ENCODE measurements at places on chromosomes 1 and 21.
A peak's percentile ranks its signal among the peaks of the same experiment; 100 is the strongest.

- no peak for DNase-seq
Measured at GRCh38 chr21:41622831-41623548, 115.0 kb upstream of the TMPRSS2 start.

GRCh38 chr1:234091876-234092275, 187.4 kb downstream of the SLC35F3 start:
- DNase-seq = no peak

GRCh38 chr1:206940588-206940936, 5.7 kb downstream of the PIGR start:
- DNase-seq = no peak

- no peak for DNase-seq
Measured at GRCh38 chr1:82268826-82269225, 468.1 kb downstream of the ADGRL2 start.

DNA sequence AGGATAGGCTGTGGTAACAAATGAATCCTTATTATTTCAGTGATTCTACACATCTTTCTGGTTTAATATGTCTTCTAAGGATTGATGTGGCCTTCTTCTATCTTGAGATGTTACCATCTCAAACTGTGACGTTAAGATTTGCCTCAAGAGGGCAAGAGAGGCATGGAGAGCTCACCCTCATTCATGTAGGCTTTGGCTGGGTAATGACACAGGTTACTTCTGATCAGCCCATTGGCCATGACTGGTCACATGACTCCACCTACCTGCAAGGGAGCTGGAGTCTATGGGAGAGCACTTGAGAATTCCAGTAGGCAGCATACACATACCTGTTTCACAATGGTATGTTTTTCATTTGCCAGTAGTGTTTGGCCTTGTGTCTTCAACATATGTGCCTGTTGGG, 30.0 kb downstream of the CACHD1 start:
- DNase-seq = no peak

- DNase-seq = no peak
Measured at GRCh38 chr1:3430820-3431219, 23.6 kb upstream of the ARHGEF16 start.

- DNase-seq = no peak
Measured at GRCh38 chr1:53276153-53276901, 38.0 kb upstream of the MAGOH start.

DNA sequence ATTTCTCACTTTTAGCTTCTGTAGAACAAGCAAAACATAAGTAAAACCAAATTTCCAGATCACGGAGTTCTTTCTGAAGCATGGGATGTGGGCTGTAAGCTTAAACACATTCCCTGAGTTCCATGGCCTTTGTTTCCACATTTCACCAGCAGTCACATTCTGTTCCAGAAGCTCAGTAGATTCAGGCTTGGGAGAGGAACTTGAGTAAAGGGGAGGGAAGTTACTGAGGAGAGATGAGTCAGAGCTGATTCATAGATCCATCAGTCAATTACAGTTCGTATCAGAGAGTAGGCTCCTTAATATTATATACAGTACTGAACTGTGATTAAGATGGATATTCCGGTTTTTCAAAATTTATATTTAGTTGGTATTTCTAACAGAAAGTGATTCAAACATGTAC, 614.3 kb downstream of the NCAM2 start:
- DNase-seq = peak; percentile 36

DNA sequence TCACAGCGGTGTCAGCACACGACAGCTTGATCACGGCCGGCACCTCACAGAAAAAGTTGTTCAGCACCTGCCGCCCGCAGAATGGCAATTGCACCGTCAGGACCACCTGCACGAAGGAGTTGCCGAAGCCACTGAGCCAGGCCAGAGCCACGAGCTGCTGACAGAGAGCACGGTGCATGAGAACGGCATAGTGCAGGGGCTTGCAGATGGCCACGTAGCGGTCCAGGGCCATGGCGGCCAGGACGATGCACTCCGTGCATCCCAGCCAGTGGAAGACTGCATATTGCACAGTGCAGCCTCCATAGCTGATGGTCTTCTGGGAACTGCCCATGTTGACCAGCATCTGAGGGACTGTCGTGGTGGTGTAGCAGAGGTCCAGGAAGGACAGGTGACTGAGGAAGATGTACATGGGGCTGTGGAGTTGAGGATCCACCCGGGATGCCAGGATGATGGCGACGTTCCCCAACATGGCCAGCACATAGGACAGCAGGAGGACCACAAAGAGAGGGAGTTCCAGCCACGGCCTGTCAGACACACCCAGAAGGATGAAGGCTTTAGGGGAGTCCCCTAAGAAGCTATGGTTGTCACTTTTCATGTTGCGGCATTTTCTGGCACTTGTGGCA, 6.4 kb downstream of the OR2B11 start:
- no peak for DNase-seq

- no peak for DNase-seq
Measured at GRCh38 chr1:214017191-214017982, 29.6 kb downstream of the PROX1 start.

DNA sequence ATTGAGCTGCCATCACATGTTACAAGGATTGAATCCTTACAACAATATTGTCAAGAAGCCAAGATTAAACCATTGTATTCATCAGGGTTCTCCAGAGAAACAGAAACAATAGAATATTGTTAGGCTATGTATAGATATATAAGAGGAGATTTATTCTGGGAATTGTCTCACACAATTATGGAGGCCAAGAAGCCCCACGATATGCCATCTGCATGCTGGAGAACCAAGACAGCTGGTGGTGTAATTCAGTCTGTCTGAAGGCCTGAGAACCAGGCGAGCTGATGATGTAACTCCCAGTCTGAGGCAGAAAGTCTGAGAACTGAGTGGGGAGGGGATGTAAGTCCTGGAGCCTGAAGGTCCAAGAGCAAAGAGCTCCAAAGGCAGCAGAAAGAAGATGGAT, 14.5 kb upstream of the TTF2 start:
- DNase-seq = no peak

DNA sequence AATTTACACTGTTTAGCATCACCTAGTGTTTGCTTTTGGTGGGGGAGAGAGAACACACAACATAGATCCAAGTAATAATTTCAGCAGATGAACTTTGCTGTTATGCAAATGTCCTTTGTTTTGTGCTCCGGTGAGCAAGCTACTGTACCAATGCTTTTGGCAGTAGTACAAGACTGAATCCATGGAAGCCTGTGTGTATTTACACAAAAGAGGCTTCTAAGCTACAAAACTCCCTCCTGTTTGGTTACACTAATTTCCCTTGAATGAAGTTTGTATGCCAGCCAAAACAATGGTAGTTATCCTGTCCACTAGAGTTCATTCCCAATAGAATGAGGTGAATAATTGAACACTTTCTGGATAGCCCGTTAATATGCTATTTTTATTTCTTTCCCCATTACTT, 320.5 kb downstream of the KCTD3 start:
- DNase-seq = no peak

DNA sequence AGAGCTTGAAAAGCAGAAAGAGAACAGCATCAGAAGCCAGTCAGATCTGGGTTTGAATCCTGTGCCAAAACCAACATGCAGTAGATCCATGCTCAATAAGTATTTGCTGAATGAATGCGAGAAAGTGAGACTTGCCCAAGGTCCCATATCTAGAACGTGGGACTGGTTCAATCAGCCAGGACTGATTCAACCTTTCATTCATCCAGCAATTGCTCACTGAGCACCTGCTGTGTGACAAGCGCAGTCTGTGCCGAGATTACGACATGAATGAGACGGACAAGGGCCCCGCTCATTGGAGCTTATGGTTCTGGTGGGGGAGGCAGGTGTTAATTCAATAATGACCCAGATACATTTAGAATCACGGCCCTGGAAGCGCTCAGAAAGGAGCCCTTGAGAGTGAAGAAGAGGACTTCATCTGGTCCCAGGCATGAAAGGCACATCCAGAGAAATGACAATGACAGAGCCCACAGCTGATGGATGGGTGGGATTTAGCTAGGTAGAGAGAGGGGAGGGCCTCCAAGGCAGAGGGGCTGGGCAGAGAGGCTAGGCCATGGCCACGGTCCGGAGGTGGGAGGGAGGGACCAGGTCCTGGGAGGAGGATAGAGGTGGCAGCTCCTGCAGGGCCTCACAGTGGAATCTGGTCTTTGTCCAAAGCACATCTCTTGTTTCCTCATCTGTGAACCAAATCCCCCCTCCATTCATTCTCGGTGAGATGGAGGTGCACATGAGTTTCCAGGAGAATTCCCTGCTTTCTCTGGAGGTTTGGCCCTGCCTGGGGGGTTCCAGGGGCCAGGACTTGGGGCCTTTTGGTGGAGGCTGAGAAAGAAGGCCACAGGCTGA, 4.2 kb upstream of the FAM131C start:
- no peak for DNase-seq

- DNase-seq = no peak
Measured at GRCh38 chr1:29237852-29238619, 1.7 kb downstream of the PTPRU start.

GRCh38 chr1:30423570-30423969, 299.8 kb downstream of the MATN1 start:
- DNase-seq = no peak

DNA sequence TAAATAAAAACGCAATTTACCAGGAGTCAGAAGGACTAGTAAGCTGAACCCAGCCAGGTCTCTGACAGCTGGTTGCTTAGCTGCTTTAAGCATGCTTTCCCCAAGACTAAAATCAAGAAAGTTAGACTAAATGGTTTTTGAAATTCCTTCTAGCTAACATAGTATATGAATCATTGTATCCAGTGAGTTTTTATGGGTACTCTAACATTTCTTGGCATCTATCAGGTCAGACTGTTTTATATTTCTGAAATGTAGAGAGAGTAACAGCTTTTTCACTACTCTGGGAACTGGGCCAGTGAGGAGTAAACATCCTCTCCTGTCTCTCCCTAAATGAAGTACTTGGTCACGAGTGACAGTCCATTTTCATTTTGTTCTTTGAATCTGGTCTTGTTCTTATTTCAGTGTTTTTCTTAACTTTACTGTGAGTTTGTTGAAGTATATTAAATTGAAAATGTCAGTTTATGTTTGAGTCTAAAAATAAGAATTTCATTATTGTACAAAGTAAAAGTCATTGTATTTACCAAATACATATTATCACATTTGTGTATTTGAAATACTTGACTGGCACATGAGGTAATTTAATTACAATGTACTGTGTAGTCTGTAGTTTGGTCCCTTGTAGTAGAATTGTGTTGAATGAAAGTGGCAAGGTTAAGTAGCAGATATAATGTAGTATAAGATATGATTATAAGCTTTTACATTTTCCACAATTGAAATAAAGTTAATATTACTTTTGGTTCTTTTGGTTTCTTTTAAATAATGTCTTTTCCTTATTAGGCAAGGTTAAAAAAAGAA, 47.6 kb downstream of the PKN2 start:
- DNase-seq = peak; percentile 79

DNA sequence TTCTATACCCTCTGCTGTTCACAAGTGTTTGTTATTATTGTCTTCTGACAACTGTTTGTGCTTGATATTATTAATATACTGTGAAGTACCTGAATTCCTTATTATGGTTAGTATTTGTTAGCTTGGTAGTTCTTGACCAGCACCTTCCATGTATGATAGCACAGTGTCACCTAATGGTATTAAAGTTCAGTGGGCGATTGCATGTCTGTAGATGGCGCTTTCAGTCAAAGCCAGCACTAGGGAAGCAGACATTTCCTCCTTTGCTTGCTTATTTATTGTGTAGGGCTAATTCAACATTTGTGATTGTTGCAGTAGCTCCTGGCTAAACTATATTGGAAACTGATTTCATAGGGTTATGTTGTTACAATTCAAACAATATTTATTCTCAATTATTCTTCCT, 218.0 kb downstream of the ZP4 start:
- no peak for DNase-seq

GRCh38 chr1:160346958-160347357, 3.8 kb downstream of the NCSTN start:
- DNase-seq = no peak

DNA sequence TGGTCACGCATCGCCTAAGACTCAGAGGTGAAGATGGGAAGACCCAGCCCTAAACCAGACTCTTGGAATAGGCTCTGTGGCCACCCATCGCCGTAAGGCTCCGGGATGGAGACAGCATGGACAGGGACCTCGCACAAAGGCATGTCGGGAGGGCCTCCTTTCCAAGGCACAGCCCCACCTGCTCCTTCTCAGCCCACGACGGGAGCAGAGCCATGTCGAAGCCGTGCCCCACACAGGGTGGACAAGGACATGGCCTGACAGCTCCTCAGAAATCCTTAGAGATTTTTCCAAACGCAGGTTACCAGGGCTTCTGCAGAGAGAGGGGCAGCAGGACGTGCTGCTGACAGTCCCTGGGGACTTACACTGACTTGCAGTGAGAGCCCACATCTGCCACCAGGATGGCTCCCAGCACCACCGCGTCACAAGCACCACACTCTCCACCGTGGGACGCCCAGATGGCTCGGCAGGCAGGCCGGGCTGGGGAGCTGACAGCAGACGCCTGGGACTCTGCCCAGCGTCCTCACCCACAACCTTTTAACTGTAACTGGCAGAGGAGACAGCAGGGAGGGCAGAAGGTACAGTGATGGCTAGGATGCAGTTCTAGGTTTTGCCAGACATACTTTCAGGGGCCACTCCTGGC, 12.0 kb downstream of the SSU72 start:
- no peak for DNase-seq

DNA sequence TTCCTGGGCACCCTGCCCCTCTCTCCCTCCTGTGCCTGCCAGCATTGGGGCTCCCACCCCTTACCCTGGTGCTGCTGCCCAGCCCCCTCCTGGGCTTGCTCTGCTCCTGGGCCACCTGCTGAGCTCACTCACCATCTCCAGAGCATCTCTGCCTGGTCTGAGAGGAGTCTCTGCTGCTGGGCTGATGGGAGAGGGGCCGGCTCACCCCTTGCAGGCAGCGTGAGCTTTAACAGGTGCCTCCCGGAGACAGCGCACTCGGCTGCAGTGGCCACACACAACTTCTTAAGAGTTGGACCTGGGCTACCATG, 721.7 kb downstream of the MATN1 start:
- DNase-seq = no peak

- DNase-seq = no peak
Measured at GRCh38 chr1:234875328-234875952, 253.2 kb downstream of the TOMM20 start.

GRCh38 chr1:89608984-89609725, 23.8 kb upstream of the LRRC8C start:
- no peak for DNase-seq

GRCh38 chr21:45598109-45598508, 45.4 kb upstream of the PCBP3 start:
- no peak for DNase-seq

- DNase-seq = no peak
Measured at GRCh38 chr1:170789063-170789462, 125.1 kb downstream of the PRRX1 start.

All from AG09319 (cell line).